AG09309 (cell line): ENCODE measurements at places on chromosomes 3 and 15.

DNA sequence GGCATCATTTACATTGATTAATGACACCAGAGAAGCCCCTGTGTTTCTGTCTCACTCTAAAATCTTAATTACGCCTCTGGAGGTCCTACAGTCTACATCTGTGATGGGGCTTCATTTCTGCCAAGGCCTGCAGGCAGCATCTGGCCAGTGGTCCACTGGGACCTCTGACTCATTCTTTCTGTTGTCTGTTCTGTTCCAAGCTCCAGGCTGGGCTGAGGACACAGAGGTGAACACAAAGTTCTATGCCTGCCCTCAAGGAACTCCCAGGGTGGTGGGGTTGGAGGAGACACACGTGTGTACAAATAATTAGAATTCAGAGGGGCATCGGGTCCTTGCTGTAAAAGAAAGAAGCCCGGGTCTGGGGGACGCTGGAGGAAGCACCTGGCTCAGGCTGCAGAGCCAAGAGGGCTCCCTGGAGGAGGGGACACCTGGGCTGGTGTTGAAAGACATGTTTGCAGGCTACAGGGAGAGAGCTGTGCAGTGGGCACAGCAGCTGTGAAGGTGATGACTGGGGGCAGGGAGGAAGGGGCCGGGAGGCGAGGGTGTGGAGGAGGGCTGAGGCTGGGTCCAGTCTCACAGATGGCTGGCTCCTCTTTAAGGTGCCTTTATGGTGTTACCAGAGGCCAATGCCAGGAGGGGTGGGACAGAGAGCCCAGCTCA, 103.3 kb upstream of the PRR23E start:
- no peak for DNase-seq

- DNase-seq = peak; percentile 14
Observed at GRCh38 chr3:107271787-107272387, 105.4 kb upstream of the CCDC54 start.

DNA sequence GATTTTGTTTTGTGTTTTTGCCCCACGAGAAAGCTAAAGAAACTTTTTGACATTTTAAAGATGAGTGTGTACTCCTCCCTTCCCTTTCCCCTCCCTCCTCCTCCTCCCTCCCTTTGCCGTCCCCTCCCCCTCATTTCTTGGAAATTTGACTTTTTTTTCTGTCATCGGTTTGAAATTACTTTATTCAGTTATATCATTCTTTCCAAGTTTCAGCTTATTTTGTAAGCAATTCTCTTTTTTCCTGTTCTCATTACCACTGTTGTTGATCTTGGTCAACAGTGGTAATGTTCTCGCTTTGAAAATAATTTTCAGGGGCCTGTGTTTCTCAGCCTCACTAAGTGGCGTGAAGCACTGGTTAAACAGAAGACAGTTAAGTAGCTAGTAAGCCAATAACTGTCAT, 178.4 kb downstream of the AKAP13 start:
- DNase-seq = no peak

GRCh38 chr3:193982258-193982659, 153.7 kb upstream of the HES1 start:
- DNase-seq = no peak

GRCh38 chr3:186452517-186452916, 90.5 kb upstream of the DGKG start:
- peak; percentile 61 for DNase-seq

- DNase-seq = no peak
Observed at GRCh38 chr15:60130821-60131220, 126.7 kb downstream of the FOXB1 start.

DNA sequence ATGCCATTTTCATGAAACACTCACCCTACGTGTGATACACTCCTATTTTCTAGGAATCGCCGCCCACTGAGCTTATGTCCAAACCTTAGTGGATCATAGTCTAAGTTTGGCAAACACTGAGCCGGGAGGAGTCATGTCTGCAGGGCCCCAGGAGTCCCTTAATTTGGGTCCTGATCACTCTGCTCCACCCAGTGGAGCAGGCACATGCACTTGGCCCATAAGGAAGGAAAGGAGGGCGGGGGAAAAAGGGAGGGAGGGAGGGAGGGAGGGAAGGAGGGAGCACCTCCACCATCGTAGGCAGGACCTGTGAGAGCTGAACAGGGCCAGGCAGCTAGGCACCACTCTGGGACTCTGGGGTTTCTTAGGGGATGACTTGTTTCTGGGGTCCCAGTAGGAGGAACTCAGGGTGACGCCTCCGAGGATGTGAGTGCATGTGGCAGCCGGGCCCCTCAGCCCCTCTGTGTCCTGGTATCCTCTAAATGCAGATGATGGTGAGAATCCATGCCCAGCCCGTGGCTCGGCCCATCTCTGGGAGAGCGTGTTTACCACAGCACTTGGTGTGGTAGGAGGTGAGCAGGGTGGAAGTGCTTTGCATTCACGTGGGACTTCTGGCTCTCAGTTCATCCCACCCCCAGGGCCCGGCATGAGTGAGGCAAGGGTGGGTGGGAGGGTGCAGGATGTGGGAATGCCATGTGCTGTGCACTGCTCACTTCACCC, 109.4 kb downstream of the KLF13 start:
- DNase-seq = no peak

DNA sequence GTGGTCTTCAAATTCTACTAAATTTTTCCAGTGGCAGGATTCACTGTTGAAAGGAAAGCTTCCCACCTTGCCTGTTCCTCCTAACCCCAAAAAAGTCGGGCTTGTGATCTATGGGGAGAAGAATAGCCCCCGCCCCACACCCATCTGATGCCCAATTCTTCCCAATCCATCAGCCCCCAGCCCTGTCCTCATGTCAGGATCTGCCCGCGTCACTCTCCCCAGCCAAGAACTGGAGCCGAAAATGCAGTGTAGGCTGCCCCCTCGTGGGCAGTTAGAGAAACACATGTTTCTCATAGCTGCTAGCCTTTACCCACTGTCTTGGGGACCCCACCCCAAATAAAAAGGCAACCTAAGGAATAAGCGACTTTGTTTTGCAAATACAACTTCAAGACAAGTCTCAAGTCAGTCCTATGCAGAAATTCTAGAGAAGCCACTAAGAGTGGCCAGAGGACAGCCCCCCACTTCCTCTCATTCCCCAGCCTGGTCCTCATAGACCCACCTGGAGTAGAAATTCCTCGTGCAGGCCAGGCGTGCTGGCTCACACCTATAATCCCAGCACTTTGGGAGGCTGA, 13.0 kb upstream of the CSK start:
- DNase-seq = no peak

DNA sequence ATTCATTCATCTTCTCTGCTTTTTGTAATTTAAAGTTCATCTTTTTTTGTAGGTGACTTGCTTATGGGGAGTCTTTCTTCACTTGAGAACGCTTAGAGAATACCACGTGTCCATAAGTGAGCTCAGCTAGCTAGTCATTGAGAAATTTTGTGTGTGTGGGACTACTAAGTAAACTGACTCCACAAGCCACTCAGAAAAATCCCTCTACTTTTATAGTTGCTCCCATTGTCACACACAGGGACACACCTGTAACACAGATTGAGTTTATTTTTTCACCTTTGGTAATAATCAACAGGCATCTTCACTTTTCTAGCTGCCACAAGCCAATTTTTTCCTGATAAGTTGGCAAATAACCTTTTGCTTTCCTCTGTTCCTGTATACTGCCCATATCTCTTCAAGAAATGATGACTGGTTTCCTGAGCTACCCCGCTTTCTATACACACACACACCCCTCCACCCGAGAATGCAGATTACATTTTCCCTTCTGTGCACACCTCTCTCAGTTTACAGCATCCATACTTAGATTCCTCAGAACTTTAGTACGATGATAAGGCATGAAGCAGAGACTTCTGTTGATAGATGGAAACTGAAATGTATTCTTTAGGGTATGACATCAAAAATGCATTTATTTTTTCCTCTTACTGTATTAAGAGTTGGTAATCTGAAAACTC, 4.6 kb downstream of the TSC22D2 start:
- peak; percentile 76 for DNase-seq

GRCh38 chr3:105512061-105512460, 145.4 kb downstream of the ALCAM start:
- no peak for DNase-seq

DNA sequence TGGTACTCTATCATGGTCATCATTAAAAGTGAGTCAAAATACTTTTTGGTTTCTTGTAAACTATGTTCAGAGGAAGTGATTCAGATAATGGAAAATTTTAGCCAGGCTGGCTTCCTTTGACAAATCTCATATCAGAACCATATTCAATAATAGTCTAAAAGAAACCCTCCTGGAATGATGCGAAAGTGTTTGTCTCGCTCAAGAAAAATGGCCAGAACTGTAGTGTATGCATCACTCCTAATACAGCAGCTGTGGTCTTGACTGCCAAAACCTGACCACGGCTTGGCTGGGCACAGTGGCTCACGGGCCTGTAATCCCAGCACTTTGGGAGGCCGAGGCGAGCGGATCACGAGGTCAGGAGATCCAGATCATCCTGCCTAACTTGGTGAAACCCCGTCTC, 35.6 kb upstream of the KCNMB2 start:
- peak; percentile 75 for DNase-seq

DNA sequence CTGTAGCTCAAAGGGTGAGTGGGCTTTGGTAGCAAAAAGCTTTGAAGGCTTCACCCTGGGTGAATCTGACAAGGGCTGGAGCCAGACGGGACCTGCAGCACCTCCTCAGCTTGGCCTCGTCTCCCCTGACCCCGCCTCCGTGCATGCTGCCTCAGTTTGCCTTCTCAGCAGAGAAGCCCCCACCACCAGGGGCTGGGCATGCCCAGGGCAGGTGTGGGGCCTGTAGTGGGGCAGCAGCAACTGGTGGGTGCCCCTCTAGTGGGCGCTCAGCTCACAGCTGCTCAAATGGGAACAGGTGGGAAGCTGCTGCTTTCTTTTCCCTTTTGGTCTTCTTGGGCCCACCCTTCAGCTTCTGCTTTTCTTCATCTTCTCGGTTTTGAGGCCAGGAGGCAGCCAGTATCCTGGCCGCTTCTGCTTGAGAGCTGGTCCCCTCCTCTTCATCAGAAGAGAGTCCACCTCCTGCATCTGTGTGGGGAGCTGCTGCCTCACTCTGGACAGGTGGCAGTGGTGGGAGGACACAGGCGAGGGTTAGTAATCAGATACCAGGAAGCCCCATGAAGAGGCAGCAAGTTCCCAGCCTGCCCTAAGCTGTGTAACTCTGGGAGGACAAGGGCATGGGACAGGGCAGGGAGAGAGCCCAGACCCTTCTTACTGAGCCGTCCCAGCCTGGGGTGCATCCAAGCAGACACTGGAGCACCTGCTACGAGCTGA, 21.0 kb downstream of the TMEM43 start:
- no peak for DNase-seq

DNA sequence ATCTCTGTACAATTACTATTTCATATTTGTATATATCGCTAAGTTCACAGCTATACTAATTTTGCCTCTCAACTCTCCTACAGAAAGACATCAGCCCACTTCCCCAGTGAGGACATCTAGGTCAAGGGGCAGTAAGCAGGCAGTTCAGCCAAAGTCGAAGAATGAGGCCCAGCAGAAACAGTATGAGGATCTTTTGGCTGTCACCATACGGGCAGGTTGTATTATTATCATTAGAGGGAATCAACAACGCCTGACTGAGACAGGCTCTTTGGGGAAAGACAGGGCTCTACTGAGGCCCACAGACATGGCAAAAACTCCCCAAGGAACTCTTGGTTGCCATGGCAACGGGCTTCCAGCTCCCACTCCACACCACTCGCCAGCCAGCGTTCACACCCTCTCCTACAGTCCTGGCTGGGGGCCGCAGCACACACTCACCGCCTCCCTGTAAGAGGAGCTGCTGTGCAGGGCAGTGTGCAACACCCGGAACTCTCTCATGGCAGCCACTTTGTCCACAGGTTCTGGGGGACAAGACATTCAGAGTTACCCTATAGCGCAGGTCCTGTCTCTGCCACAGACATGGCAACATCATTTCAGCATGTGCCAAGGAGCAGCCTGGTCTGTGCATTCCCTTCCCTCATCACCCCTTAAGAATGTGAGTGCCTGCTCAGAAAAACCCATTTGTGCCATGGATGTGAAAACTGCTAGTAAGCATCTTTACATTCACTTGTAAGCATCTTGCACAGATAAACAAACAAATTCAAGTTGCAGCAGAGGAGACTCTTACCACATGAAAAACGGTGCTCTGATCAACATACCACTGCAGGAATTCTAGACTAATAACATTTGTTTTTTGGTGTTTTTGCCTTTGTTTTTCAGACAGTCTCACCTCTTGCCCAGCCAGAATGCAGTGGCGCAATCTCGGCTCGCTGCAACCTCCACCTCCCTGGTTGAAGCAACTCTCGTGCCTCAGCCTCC, 8.8 kb downstream of the UBL7 start:
- DNase-seq = no peak

DNA sequence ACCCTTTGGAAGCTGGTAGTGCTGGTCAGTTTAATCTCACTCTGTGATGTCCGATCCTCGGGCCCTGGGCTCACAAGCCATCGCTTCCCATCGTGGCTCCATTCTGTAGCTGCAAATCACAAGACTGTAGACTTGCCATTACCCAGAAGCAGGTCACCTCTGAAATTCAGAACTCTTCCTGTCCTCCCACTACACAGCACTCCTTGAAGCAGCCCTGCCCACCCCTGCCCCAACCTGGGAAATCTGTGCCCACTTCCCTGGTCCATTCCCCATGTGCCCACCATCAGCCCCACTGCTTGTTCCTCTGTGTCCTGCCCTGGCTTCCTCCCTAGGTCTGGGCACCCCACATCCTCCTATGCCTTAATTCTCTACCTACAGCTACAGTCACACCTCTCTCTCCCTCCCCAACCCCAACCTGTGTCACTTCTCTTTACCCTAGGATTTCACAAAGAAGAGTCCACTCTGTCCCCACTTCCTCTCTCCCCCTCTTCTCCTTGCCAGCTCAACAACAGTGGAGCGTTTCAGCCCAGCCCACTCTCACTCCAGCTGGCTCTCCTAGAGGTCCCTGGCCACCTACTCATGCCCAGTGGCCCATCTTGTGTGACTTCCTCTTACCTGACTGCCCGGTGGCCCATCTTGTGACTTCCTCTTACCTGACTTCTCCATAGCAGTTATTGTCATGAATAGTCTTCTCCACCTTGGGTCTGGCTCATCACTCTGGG, 8.3 kb downstream of the ZNF710 start:
- DNase-seq = no peak

- no peak for DNase-seq
Observed at GRCh38 chr3:73652896-73653295, 28.2 kb upstream of the PDZRN3 start.

GRCh38 chr3:130935761-130936492, 42.0 kb downstream of the ATP2C1 start:
- no peak for DNase-seq

DNA sequence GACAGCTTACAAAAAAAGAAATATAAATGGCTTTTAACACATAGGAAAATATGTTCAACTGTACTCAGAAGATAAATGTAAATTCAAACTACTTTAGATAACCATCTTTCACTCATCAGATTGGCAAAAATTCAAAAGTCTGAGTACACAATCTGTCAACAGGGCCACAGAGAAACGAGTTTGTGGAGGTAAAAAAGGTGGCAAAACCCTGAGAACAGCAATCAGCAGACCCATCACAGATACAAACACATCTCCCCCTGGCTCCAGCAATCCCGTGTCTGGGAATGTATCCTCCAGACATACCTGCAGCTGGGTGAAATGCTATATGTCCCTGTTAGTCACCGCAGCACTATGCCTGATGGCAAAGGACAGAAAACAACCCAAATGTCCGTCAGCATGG, 149.5 kb downstream of the OSBPL10 start:
- DNase-seq = no peak

GRCh38 chr3:26515351-26515750, 107.2 kb upstream of the LRRC3B start:
- DNase-seq = no peak
